ENCODE measurements at places on chromosomes 2 and 18.
A peak's percentile ranks its signal among the peaks of the same experiment; 100 is the strongest.

DNA sequence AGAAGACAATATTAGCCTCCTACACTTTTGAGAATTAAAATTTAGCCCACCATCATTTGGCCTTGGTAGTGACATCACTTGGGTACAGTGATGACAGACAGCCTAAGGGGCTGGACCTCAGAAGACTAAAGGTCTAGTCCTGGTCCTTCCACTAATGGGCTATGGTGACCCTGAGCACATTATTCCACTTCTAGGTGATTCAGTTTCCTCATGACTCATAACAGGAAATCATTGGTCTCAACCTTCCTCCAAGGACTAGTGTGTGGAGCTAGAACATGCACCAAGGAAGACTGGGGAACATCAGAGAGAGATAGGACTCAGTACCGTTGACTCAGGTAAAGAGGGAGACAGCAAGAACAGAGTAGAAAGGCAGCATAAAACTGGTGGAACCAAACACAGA is 64.0 kb downstream of the TFCP2L1 start:
- DNase-seq = no peak

DNA sequence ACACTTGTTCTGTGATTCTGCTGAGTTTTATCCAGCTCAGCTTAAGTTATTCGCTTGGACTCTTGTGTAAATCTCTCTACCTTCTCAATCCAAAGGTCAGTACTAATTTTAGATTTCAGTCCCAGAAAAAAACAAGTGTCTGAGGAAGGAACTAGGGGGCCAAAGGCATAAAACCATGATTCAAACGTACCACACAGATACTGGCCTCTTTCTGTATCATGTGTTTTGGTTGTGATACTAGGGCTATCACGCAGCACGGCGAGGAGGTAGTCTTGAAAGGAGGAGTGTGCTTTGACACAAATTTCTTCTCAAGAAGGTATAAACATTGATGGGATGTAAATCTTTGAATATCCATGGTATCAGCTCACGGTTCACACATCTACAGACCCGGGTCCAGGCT is 8.3 kb downstream of the SERPINE2 start:
- DNase-seq = no peak

DNA sequence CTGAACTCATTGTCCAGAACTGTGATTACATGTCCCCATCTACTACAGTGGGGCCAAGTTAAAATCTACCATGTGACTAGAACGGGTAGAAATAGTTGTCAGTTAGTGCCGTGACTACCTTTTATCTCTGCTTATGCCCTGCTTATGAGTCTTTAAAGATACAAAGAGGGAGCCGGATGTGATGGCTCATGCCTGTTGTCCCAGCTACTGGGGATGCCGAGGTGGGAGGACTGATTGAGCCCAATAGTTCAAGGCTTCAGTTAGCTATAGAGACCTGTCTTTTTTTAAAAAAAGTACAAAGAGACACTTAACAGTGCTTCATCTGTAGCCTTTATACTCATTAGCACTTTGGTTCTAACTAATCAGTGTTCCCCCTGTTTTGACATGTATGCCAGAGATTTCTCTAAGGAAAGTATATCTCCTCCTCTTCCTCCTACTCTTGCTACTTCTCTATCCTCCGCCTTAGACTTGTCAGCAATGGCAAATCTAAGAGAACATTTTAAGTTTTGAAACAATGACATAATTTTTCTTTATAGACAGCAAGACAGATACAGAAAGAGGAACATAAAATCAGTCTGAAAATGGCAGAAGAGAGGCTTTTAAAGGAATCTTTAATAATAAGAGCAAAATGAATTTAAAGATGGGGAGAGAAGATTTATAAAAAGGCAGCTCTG is 45.0 kb downstream of the NBEAL1 start:
- no peak for DNase-seq

DNA sequence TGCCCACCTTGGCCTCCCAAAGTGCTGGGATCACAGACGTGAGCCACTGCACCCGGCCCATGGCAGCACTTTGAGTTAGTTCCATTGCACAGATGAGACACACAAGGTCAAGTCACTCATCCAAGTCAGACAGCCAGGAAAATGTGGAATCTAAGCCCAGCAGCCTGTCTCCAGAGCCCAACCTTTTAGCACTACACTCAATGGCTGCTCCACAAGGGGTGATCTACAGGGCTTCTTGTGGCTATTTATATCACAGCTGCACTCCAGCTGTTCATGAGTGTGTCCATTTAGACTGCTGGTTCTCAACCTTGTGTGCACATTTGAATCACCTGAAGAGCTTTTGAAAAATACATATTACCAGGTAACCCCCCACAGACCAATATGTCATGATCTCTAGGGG is 72.9 kb upstream of the RPL31 start:
- no peak for DNase-seq

DNA sequence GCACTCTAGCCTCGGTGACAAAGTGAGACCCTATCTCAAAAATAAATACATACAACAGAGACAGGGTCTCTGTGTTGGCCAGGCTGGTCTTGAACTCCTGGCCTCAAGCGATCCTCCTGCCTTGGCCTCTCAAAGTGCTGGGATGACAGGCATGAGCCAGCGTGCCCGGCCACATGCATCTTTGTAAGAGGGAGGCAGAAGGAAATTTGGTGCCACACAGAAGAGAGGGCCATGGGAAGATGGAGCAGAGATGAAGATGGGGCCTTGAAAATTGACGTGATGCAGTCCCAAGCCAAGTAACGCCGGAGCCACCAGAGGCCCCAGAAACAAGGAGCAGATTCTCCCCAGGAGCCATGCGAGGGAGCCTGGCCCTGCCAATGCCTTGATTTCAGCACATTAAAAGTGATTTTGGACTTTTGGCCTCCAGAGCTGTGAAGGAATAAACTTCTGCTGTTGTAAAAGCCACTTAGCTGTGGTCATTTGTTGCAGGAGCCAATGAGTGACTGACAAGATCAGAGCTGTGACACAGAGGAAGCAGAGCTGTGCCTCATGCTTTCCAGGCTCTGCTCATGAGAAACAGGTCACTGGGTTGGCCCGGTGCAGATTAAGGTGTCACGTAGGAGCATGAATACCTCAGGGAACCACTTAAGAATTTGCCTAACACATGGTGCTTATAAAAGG is 2.7 kb upstream of the SLC66A2 start:
- no peak for DNase-seq

DNA sequence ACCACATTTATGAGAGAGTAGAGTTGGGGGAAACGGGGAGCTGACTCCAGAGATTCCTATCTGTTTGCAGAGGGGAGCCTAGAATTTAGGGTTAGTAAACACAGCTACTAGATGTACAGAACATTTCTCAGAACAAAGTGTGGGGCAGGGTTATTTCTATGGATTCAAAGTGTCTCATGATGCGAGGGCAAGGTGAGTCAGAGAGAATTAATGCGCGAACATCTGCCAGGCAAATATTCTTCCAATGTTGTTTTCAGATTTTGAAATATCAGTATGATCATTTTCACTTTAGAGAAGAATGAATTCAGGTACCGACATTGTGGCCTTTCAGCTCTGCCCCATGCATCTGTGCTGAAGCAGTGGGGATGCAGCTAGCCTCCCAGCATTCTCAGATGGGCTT is 2.0 kb upstream of the DSEL start:
- no peak for DNase-seq

GRCh38 chr2:38690499-38691420 is 24.8 kb downstream of the GALM start:
- DNase-seq = peak; percentile 80

DNA sequence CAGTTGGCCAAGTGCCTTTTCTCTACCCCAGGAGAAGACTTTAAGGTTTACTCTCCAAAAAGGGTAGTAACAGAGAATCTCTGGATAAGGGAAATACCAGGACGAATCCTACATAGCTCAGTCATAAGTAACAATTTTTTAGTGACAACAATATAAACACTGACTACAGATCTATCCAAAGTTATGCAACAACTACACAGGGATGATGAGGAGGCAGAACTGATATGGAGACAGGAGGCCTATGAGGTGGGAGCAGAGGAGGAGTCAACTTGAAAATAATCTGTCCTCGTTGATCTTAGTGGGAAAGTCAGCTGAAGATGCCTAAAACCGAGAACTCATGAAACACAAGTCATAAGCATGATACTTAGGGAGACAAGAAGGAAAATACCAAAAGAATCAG is 40.2 kb downstream of the SLC35F5 start:
- DNase-seq = no peak

DNA sequence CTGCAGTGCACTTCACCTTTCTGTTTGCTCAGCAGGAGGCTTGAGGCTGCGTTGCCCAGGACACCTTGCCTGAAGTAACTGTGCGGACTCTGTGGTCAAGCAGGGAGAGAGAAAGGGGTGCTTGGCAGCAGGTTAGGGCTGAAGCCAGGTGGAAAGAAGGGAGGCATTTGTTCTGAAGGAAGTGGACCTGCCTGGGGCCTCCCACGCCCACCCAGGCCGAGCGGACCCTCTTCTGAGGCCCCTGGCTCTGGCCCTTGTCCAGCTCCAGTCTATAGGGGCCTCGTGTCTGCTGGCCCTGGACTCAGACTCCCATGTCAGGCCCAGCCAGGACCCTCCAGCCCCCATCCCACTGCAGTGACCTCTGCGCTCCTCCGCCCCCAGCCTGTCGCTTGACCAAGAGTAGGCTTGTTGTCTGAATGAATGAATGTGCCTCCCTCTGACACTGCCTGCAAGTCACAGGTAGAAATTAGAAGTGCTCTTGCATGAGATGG is 2.5 kb downstream of the SNED1 start:
- DNase-seq = no peak

- no peak for DNase-seq
Observed at GRCh38 chr2:232321817-232322559, 56.6 kb upstream of the ALPP start.

DNA sequence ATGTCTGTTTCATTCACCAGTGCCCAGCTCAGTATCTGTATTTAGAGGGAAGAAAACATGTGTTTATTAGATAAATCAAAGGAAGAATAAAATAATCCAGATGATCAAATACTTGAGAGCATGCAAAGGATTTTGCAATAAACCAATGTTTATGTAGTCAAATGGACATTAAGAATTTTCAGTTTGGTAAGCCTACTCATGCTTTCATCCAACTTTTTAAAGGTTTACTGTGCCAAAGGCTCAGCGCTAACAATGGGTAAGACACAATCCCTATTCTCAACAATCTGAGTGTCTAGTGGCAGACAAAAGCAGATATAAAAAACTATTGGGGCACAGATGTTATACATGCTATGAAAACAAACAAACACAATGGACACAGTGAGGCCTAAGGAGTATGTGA is 26.3 kb downstream of the GRB14 start:
- no peak for DNase-seq

DNA sequence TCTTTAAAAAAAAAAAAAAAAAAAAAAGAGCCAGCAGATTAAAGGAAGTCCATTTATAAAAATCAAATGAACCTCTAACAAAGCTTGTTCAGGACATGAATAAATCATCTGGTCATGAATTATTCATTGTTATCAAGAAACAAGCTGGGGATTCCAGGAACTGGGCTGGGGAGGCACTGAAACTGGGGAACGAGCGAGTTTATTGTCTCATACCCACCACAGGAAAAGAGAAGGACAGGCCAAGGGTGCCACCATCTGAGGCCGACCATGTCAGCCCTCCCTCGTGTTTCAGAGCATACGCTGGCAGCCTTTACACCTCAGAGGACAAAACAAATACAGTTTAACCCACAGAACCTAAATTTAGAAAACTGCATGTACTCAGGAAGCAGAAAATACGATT is 164.2 kb downstream of the VWC2L start:
- DNase-seq = no peak

- no peak for DNase-seq
Observed at GRCh38 chr2:8576525-8577167, 105.2 kb upstream of the ID2 start.

DNA sequence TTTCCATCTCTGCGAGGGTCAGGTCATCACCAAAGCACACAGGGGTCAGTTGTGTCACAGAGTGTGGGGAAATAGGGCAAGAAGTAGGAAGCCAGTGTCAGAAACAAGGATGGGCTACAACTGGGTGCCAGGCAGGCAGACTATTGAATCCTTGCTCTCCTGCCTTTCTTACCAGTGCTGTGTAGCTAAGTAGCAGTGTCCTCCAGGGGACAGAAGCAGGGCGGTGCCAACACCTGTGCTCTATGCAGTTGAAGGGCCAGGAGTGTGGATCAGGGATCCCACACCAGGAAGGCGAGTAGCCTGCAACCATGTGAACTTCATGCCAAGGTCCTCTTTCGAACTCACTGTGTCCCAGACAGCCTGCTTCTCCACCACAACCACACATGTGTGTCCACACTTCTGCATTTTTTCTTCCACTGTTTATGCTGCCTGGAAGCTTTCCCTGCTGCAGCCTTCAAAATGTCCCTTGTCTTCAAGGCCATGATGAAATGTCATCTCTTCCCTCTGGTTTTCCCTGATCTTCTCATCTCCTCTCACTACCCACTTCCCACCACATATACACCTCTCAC is 25.4 kb upstream of the REG3G start:
- no peak for DNase-seq

GRCh38 chr2:70746094-70746974 is 21.7 kb downstream of the ADD2 start:
- DNase-seq = no peak

DNA sequence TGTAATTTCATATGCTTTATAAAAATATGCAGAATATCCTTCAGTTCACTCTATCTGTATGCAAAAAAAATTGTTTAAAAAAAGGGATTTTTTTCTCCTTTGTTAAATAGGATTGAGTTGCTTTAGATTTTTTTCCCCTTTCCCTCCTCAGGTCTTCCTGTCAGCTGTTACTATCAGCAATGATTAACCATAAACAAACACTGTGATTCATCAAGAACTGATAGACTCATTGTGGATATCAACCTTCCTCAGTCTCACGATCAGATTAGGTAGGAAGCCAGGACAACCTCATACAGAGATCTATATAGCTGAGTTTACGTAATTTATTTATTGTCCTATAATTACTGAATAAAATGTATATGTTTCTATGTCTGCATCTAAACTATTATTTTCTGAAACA is 2136.2 kb upstream of the CELF4 start:
- no peak for DNase-seq

DNA sequence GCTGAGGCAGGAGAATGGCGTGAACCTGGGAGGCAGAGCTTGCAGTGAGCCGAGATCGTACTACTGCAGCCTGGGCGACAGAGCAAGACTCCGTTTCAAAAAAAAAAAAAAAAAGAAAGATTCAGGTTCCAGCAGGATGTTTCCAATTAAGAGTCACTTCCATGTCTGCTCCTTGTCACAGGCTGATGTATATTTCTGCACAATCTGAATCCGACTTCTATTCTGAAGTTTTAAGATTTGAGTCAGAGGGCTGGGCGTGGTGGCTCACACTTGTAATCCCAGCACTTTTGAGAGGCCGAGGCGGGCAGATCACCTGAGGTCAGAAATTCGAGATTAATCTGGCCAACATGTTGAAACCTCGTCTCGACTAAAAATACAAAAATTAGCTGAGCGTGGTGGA is 24.7 kb downstream of the SNRPD1 start:
- no peak for DNase-seq

DNA sequence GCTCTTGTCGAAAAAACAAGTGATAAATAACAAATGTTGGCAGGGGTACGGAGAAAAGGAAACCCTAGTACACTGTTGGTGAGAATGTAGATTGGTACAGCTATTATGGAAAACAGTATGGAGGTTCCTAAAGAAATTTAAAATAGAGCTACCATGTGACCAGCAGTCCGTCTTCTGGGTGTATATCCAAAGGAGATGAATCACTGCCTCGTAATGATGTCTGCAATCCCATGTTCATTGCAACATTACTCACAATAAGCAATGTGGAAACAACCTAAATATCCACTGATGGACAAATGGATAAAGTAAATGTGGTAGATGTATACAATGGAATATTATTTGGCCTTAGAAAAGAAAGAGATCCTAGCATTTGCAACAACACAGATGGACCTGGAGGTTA is 50.6 kb downstream of the SLC16A14 start:
- DNase-seq = peak; percentile 27

- DNase-seq = no peak
Observed at GRCh38 chr2:202592566-202592965, 42.2 kb upstream of the FAM117B start.

- no peak for DNase-seq
Observed at GRCh38 chr18:37486848-37487247, 78.8 kb downstream of the CELF4 start.
